ENCODE measurements at places on chromosomes 16 and 17.

DNA sequence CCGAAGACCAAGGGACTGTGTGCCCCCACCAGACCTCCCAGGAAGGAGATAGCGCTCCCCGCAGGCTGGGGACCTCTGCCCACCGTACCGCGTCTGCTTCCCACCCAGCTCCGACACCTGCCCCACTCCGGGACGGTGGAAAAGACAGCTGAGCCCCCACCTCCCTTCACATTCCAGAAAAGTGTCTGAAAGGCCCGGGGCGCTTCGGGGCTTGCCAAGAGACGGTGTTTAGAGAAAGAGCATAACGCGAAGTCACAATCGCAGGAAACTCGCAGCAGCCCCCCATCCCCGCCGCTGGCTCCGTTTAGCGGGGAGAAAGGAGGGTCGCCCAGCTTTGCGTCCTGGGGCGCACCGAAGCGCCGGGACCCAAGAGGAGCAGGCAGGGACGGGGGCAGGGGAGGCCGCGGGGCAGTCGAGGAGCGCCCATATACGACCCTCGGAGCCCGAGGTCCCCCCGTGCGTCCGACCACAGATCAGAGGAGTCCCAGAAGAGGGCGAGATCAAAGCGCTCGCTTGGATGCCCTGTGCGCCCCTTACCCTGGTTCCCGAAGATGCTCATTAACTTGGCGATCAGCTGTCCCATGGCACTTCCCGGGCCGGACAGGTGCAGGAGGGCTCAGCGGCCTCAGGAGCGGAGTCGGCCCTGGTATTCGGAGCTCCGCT, 652 bp downstream of the ARL5C start:
- DNase-seq = no peak

DNA sequence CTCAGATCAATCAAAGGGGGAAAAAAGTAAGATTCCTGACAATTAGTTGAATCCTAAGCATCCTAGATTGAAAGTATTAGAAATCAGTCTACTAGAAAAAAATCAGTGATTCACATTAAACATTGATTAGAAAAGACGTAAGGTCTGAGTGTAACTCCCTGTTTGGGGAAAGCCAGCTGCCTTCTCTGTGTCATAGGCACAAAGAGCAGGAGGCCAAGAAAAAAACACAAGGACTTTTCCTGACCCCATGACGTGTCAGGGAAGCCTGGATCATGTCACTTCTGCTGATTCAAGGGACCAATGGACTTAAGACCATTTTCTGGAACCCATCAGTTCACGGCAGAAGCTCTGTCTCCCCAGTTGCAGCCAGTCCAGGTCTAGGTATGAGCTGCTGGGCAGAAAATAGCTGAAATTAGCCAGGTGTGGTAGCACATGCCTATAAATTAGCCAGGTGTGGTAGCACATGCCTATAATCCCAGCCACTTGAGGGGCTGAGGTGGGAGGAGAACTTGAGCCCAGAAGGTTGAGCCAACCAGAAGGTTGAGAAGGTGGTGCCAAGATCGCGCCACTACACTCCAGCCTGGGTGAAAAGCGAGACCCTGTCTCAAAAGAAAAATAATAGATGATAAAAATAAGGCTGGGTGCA, 35.9 kb downstream of the RANBP10 start:
- no peak for DNase-seq

DNA sequence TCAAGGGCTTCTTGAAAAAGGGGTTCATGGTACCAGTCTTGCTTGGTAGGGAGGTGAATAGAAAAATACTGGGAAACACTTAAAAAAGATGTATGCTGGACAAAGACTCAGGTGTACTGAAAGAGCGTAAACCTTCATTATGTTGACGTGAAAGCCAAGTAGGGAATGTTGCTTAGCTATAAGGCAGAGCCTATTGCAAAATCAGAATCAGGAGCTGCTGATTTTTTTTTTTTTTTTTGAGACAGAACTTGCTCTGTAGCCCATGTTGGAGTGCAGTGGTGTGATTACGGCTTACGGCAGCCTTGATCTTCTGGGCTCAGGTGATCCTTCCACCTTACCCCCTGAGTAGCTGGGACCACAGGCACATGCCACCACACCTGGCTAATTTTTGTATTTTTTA, 3.9 kb downstream of the TMEM94 start:
- DNase-seq = no peak

- DNase-seq = no peak
Measured at GRCh38 chr16:86874141-86874540, 295.8 kb downstream of the FOXL1 start.

DNA sequence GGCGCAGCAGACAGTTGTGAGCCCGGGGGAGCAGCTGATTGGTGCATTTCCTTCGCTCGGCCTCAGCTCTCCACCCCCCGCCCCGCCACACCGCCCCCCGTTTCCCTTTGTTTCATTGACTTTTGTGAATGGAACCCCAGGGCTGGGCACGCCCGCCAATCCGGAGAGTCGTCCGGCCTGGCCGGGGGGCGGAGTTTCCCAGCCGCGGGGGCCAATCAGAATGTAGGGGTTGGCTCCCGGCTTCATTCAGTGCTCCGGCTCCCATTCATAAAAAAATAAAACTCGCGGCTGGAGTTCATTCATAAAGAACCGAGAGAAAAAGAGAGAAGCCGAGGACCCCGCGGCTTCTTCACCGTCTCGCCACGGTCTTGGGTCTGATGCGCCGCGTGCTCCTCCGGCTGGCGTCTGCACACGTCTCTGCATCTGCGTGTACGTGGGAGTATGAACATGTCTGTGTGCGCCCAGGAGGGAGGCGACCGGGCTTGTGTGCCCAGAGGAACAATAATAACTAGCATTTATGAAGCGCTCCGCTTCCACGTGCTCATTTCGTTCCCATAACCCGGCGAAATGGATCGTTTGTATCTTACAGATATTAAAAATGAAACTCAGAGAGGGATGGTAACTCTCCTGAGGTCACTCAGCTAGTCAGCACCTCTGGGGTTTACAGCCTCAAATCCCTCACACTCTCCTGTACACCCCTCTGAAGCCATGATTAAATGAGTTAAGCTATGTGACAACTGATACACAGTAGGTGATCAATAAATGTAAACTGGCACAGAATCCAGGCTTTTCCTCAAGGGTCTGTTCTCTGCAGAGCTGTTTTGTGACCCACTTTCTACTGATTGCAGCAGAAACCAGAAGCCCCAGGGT, at the start of gene ETV4:
ETV4 (minus strand) TSS at position 22 of the 870 bp plus-strand sequence. CDS start 723 bp downstream, outside the sequence.
- DNase-seq = peak; percentile 90

DNA sequence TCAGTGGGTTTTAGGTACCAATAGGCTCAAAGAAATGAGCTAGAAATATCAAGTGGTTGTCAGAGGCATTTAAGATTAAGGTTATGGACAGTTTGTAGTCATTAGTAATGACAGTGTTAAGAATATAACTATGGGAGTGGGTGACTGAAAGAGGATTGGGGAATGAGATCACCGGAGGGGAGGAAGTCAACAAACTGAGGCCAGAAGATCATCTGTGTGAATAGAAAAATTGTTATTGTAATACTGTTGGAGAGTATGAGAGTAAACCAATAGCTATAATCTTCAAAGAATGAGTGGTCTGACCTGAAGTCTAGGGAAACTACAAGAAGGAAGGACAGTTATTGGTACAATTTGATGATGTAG, 197.1 kb downstream of the TANC2 start:
- DNase-seq = no peak

- peak; percentile 26 for DNase-seq
Measured at GRCh38 chr16:87723226-87723623, 42.6 kb downstream of the KLHDC4 start.

DNA sequence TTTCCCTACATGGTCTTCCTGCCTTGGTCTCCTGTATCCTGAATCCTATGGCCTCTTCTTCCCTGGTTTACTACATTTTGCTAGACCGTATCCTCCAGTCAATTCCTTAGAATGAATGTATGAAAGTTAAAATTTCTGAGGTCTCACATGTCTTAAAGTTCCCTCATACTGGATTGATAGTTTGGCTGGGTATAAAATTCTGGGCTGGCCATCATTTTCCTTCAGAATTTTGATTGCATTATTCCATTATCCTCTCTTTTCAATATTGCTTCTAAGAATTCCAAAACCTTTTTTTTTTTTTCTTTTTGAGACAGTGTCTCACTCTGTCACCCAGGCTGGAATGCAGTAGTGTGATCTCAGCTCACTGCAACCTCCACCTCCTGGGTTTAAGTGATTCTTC, 10.8 kb downstream of the NOD2 start:
- no peak for DNase-seq
